ENCODE measurements at places on chromosomes 2 and 18. TPM values are rescaled to one million over a fixed set of nuclear protein-coding genes. Genes with fewer than 3 reads are reported as not detected.

DNA sequence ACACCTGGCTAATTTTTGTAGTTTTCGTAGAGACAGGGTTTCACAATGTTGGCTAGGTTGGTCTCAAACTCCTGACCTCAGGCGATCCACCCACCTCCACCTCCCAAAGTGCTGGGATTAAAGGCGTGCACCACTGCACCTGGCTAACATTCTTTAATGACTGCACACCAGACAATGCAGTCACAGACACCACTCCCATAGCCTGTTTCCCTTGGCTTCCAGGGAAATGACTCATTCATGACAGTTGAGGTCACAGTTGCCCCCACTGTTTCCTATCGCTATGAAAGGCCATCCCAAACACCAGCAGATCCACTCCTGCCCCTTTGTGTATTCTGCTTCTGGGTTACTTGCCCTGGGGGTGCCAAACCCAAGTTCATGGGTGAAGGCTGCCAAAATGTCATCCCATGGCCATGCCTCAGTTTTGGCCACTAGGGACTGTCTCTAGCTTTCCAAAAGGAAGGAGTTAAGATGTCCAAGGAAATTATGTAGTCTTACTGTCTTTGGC is 8.7 kb downstream of the CHMP1B start:
- DNase-seq = peak; percentile 32

DNA sequence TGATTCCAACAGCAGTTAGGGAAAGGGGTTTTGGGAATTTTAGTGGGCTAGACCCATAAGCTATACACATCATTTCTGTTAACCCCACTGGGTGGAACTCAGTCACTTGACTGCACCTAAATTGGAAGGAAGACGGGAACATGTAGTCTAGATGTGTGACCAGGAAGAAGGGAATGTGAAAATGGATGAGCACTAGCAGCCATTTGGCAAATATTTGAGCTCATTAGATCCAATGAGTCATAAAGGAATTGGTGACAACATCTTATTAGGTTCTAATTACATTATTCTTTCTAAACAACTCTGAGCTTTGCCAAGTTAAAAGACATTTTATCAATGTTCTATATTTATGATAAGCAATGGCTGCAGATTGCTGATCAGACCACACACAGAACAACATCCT is 400.6 kb downstream of the IRS1 start:
- no peak for DNase-seq

GRCh38 chr2:7430869-7431641 is 513.8 kb downstream of the RNF144A start:
- peak; percentile 53 for DNase-seq

The TMEM200C gene
- 8.3 TPM for total RNA-seq
